ENCODE measurements at places on chromosomes 2 and 18.

GRCh38 chr2:25838152-25838756, 40.0 kb downstream of the ASXL2 start:
- DNase-seq, result no peak

- DNase-seq, result no peak
Measured at GRCh38 chr2:53508667-53509066, 258.9 kb upstream of the CHAC2 start.

DNA sequence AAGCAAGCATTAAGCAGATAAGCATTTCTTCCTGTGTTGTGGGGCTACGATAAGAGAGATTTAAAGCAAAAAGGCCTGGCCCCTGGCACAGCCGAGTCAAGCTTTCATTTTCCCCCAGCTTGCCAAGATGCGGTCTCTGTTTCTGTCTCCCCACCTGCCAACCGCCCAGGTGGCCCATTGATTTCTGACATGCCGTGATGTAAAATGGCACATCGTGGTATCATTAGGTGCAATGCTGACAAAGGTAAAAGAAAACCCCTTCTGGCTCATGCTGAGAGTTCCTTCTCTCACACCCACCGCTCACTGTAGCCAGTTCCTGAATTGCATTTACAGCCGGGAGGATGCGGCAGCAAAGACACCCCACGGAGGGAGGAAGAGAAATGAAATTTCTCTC, 62.8 kb downstream of the BOD1L2 start:
- no peak for DNase-seq

GRCh38 chr2:64405581-64406406, 48.2 kb upstream of the LGALSL start:
- no peak for DNase-seq

- DNase-seq, result no peak
Measured at GRCh38 chr2:24456599-24457556, 34.2 kb upstream of the NCOA1 start.

DNA sequence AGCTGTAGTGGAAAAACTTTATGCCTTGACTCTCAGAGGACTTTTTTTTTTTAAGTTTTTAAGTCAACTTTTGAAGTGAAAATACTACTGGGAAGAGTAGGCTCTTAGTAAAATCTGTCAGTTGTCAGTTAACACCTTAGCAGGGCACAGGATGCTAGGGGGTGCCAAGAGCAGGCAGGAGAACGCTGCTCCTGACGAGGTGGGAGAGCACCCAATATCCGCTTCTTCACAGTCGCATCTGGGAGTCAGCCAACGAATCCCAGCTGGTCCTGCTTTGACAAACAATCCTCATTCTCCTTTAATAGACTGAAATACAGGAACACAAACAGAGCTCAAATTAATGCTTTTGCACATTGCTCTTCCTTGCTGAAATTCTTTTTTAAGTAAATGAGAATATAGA, 709.5 kb upstream of the ACVR2A start:
- DNase-seq, result no peak

DNA sequence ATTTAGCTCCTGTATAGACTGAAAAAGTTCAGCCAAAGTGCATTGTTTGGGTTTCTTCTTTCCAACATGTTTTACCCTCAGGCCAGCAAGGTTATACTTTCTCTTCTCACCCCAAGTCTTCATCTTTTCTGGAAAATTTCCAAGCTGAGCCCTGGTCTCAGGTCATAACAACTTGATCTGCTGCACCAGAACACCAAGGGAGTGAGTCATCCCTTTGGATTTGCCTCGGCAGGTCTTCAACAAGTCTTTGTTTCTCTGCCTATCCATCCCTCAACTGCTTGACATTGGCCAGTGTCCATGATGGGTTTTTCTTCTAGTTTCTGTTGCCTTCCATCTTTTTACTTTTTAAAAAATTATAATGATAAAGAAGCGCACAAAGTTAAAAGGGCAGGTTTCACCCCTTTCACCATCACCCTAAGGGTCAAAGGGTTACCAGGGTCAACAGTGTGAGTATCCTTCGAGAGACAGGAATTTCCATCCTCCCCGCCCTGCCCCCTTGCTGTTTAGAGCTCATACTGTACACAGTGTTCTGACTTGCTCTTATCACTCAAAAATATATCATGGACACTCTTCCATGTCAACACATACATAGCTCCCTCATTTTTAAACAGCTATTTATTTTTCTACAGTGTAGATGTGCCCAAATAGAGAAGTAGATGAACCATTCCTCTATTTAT, 5.7 kb upstream of the SPATS2L start:
- DNase-seq, result no peak

Measured in GM12891 (cell line).